SK-N-SH treated with all-trans-retinoic acid at 6 μM for 48 hours (cell line): ENCODE measurements at places on chromosomes 2 and 18.

GRCh38 chr2:144548532-144549191 lies 28.7 kb upstream of the ZEB2 start:
- no peak for ATAC-seq

GRCh38 chr2:159438284-159438683 lies 151.8 kb upstream of the WDSUB1 start:
- no peak for ATAC-seq

- ATAC-seq = no peak
These were observed 216.8 kb downstream of the RAD51AP2 start for GRCh38 chr2:17301437-17301836.

GRCh38 chr2:119119999-119120756 lies 38.4 kb downstream of the C1QL2 start:
- ATAC-seq = no peak

DNA sequence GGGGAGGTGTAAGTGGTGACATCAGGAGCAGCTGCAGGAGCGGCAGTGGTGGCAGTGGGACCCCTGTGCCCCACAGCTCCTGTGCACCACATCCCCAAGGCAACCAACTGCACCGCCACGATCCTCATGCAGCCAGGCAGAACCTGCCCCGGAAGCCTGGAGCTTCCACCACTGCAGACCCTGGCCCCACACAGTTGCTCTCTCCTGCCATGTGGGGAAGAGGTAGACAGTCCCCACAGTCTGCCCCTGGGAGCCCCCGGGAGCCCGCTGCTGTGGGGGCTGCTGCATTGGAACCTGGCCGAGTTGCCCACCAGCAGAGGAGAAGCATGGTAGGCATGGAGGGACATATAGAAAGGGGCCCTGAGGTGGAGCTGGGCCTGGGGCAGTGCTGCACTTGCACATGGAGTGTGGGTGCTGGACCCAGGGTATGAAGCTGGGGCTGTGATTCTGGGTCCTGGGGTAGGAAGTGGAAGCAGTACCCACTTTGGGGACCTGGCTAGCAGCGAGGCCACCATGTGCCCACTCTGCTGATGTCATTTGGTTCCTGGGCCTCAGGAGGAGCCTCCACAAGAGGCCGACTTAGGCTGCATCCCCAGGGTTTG lies 623.3 kb upstream of the LRRTM4 start:
- no peak for ATAC-seq

DNA sequence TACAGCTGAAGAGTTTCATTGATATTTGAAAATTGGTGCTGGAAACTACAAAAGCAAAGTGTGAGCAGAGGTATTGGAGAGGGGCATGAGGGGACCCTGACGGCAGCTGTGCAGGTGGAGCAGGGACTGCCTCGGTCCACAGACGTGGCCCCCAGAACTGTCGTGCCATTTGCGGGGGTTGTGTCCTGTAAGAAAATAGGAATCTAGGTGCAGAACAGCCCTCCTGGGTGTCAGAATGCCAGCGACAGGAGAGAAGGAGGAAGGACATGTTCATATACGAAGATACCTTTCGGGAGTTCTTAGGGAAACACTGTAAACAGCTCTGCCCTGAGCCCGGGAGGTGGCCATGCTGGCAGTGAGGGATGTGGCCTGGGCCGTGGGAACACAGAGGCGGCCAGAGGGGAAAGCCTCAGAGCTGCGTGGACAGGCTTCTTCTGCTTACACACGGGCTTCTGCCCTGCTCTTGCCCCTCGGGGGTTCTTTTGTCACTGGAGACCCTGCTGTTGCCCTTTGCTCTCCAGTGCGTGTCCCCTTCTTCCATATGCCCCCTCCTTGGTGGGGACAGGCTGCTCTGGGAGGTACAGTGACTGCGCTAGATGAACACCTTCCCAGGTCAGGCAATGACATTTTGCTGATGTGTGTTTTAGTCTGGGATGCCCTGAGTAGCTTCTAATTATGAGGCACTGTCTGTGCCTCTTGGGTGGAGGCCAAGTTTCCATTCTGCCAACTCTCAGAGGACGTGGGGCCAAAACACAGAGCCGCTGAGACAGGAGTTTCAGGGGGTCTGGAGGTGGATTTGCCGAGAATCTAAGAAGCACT lies 81.9 kb upstream of the TXNDC2 start:
- ATAC-seq = peak; percentile 76

DNA sequence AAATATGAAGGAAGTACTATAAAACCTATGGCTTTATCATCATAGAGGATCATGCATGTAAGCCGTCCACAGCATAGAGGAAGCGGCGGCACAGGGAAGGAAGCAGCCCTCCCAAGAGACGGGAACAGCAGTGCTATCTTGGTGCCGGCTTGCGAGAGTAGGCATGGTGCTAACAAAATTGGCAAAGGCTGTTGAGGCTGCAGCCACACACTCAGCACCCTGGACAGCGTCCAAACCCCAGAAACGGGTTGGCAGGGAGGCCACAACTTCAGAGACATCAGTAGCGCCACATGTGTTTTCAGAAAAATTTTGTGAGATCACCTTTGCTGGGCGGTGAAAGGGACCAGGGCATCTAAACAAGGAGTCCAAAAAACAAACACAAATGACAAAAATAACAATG lies 37.7 kb downstream of the NETO1 start:
- ATAC-seq = no peak; the same call in 2 of the 3 replicates

DNA sequence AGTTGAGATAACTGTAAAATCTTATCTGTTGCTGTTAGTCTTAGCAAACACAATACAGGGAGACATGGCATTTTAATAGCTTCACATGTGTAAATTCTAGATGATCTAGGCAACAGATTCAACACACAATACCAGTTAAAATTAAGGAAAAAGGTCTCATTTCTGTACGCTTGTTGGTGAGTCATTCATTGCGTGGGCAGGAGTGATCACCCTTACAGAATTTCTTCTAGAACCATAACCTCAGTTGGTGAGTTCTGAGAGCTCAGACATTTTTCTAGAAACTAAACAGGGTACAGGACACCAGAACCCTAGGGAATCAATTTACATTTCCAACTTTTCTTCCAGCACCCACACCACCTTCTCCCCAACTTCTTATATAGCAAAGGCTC lies 81.9 kb downstream of the SLC8A1 start:
- peak; percentile 13; the same call in 2 of the 3 replicates for ATAC-seq

DNA sequence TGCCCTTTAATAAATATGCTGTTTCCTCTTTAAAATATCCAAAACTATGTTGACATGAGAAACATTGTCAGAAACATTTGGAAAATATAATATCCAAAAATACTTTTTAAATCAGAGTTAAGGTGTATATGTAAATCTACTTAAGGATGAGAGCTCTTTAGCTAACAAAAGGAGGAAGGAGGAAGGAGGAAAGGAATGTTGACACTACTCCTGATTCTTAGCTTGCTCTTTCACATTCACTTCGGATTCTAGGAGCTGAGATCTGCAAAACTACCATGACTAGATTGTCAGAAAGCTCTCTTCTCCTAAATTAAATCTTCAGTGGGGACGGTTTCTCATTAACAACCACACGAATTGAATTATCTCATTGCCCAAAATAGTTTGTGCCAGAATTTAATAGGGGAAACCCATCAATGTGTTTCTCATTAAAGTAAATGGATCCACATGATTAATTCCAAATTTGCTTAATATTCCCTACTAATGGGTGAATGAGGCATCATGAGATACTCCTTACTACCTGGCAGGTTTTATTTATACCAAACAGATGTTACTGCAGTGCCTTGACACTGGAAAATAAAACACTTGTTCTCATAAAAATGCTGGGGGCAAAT lies 509.1 kb downstream of the MBD2 start:
- no peak for ATAC-seq

DNA sequence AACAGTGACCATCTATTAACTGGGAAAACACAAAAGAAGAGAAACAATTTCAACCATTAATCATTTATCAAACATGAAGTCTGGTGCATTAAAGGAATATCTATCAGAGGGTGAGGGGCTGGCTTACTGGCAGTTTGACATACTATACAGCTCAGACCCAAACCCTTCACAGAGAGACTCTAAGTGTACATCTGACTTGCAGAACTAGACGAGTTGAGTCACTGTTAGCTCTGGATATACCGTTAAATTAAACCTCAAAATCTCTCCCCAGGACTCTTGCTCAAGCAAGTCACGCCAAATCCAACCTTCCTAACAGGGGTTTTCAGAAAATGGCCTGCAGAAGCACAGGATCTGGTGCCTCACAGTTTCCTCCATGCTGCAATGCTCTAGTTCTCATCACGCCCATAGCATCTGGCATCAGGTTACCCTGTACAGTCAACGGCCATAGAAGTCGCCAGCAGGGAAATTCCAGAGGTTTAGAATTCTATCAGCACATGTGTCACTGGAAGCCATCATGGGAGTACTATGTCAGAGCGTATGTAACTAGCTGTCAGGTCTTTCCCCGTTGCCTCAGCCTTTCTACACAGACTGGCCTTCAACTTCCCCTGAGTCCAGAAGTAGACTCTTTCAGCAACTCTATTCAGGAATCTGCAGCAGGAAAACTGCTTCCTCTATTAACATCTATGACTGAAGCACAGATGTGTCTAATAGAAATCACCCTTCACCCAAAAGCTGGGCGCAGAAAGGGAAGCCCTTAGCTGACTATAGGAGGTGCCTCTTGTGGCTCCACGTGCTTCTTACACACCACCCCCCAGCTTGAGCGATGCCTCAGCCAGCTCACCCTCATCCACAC lies 9.3 kb downstream of the TGOLN2 start:
- peak; percentile 80 for ATAC-seq

DNA sequence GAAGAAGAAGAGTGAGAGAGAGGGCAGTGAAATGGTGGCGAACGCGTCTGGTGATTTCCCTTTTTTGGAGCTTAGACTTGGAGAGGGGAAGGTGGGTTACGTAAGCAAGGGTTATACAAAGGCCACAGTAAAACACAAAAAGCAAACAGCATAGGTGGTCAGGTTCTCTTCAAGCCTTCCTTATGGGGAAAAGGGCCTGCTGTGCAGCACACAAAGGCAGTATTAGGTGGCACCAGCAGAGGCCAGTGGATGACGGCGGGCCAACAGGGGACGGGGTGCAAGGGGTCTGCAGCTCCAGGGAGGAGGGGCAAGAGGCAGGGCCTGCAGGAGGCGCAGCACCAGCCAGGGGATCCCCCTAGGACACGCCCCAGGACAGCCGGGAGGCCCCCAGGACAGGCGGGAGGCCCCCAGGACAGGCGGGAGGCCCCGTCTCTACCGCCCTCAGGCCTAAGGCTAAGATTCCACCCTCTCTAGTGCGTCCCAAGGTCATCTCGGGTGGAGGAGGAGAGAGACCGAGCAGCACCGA lies 32.6 kb upstream of the NPC1 start:
- no peak for ATAC-seq

DNA sequence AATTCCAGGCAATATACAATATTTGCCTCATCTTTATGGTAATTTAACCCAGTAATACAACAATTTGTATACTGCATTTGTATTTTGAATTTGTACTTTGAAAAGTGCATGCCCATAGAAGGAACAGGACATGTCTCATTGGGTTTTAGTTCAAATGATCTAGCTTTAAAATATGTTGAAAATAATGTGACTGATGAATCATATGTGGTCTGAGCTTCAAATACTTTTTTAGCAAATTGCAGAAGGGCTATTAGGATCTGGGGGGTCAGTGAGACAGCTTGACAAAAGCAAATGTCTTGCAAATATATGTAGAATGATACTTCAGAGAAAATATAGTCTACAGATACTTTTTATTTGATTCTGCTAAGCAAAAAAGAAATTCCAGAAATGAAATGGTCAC lies 248.9 kb downstream of the DCC start:
- no peak for ATAC-seq

GRCh38 chr18:10029711-10030110 lies 115.9 kb downstream of the VAPA start:
- no peak for ATAC-seq

DNA sequence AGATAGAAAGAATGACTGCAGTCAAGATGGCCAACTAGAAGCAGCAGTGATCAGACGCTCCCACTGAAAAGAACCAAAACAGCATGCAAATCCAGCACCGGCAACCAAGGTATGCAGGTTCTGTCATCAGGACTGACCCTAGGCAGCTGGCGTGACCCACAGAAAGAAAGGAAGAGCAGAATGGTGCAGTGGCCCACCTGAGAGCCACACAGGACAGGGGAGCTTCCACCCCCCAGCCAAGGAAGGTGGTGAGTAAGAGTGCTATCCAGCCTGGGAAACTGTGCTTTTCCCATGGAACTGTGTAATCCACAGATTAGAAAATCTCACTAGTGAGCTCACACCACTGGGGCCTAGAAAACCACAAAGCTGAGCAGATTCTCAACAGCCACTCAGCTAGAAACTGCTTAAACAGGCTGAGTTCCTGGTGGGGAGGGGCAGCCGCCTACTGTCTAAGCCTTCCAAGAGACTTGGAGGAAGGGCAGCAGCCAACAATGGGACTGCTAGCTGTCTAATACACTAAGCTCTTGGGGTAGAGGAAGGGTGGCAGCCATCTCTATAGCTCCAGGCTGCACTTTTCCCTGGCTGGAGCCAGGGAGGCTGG lies 127.9 kb downstream of the EVA1A start:
- ATAC-seq = no peak

- peak; percentile 10 for ATAC-seq
These were observed 998 bp upstream of the SLC66A3 start for GRCh38 chr2:11154016-11154922.

DNA sequence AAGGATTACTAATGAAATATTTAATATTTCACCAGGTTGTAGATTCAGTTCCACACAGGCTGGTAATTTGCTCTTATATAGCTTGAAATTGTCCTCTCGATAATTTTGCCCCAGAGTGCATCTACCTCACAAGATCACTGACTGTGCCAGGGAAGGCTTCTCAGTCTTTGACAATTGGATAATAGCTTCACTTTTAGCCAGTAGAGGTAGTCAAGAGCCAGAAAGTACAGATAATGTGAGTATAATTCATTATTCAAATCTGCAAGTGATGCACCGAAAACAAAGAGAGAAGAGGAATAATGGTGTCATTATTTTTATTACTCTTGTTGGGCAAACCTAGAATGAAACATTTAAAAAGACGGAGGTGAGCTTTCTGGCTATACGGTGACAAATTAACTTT lies 292.8 kb downstream of the EN1 start:
- ATAC-seq = peak; percentile 60

DNA sequence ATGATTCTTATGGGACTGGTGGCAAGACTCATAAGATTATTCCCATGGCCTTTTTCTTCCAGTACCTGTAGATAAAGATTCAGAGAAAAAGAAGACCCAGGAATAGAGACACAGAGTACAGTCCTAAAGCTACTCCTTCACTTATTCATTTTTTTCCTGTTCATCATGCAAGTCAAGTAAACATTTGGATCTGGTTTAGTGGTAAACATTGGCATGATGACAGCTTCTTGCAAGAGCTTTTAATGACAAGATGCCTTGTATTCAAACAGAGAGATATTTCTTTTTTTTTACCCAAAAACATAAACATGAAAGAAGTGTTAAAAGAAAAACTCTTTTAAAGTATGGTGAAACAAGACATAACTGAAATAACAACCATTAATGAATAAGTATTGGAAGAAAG lies 20.2 kb downstream of the CXCR2 start:
- ATAC-seq = no peak

GRCh38 chr2:24147364-24147763 lies 24.1 kb downstream of the FAM228B start:
- no peak for ATAC-seq
